ENCODE measurements at places on chromosomes 2 and 18. TPM values are rescaled to one million over a fixed set of nuclear protein-coding genes. Genes with fewer than 3 reads are reported as not detected.

GRCh38 chr2:80154231-80154915 lies 150.2 kb downstream of the LRRTM1 start:
- H3K4me1 ChIP-seq, result no peaks in the 10 kb centered on the region
- no peak overlapping the region for H3K4me3 ChIP-seq
- no peak for DNase-seq
- H3K27ac ChIP-seq, result no peak overlapping the region
- H3K27me3 ChIP-seq, result no peaks in the 10 kb centered on the region

- no peaks in the 10 kb centered on the region for H3K27me3 ChIP-seq
- peaks cover 10% of the 10 kb centered on the region for H3K36me3 ChIP-seq
- peaks cover 54% of the 10 kb centered on the region for H3K4me1 ChIP-seq
- peak within 1 kb of the TSS; percentile 96 for H3K27ac ChIP-seq
- DNase-seq, result no peak
Measured at GRCh38 chr2:121649149-121649595, at the start of gene CLASP1. CLASP1 (minus strand) TSS chr2:121649462; CDS start chr2:121605895, 43,567 bp downstream.

- H3K27me3 ChIP-seq, result no peaks in the 10 kb centered on the region
- H3K27ac ChIP-seq, result peak overlapping the region; percentile 97
- peaks cover 27% of the 10 kb centered on the region for H3K4me1 ChIP-seq
- DNase-seq, result peak; percentile 87
Measured at GRCh38 chr2:29115797-29116781, 874 bp downstream of the CLIP4 start.

DNA sequence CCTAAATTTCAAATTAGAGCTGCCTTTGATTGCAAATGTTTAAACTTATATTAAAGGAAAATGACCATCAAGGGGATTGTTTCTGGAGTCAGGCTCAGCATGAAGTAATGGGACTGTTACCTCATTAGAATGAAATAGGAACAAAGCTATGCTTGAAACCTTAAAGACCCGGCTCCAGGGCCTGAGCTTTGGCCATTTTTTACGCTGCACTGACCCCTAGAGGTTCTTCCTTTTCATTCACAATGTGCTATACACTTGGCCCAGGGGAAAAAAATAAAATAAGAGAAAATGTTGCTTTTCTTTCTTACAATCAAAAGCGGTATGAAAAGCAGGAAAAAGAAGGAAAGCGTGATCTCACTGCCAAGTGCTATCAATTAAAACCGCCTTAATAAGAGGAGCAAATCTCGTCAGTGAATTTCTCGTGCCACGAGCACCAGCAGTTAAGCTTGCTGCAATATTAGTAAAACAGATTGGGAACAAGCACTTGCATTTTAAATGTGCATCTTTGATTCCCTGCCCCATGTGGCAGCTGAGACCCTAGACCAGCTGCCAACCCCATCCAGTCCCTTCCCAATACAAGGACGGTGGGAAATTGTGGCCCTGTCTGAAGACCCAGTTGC lies 96.6 kb downstream of the MBD2 start:
- H3K4me1 ChIP-seq, result peaks cover 7% of the 10 kb centered on the region
- H3K36me3 ChIP-seq, result no peaks in the 10 kb centered on the region
- no peak for DNase-seq
- no peak overlapping the region for H3K4me3 ChIP-seq

GRCh38 chr2:181680055-181680936 lies at the start of gene NEUROD1:
NEUROD1 (minus strand) TSS chr2:181680517; CDS start chr2:181678860, 1,657 bp downstream.
- peaks cover 36% of the 10 kb centered on the region for H3K4me1 ChIP-seq
- H3K27me3 ChIP-seq, result peaks cover 55% of the 10 kb centered on the region
- H3K4me3 ChIP-seq, result peak within 1 kb of the TSS; percentile 26
- H3K36me3 ChIP-seq, result peaks cover 19% of the 10 kb centered on the region

Gene FTCDNL1
- 0.48 TPM for total RNA-seq

DNA sequence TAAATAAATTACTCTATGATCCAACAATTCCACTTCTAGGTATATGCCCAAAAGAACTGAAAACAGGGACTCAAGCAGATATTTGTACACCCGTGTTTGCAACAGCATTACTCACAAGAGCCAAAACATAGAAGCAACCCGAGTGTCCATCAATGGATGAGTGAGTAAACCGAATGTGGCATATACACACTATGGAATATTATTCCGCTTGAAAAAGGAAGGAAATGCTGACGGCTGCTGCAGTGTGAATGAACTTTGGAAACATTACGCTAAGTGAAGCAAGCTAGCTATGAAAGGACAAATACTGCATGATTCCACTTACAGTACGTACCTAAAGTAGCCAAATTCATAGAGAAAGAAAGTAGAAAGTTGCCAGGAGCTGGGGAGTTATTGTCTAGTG lies 32.2 kb downstream of the MREG start:
- DNase-seq, result no peak
- no peak overlapping the region for H3K4me3 ChIP-seq
- H3K27me3 ChIP-seq, result no peaks in the 10 kb centered on the region
- peaks cover 8% of the 10 kb centered on the region for H3K36me3 ChIP-seq
- H3K27ac ChIP-seq, result no peak overlapping the region

- no peak overlapping the region for H3K4me3 ChIP-seq
- H3K36me3 ChIP-seq, result peaks cover 5% of the 10 kb centered on the region
- no peak overlapping the region for H3K27ac ChIP-seq
- H3K4me1 ChIP-seq, result no peaks in the 10 kb centered on the region
Measured at GRCh38 chr2:210873631-210874030, 317.2 kb downstream of the CPS1 start.

DNA sequence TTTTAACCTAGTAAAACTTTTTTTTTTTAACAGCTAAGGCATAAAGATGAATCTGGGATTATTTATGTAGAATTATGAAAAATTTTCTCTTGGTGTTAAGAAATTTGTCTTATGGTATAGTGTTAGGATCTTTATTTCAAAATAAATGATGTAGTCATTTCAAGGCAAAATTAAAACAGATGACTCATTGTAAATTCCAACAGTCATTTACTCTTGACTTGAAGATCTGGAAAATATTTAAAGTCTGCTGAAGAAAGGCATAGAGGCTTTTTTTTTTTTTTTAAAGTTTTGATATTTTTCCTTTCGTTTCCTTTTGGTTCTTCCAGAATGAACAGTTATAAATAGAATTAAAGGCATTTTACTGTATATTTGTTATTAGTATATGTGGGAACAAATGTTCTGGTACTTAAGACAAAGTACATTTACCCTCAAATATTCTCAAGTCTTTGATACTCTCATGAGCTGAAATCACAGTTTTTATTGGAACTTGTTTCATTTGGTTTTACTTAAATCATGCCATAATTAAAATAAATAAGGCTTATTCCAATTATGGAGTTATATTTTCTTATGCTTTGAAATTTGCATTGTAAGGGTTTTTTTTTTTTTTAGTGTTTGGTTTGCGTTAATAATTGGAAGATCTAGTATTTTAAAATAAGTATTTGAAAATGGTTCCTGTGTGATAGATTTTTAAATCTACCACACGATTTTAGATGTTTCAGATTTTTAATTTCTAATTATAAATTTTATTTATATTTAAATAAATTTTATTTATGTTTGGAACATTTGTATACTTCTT lies 29.9 kb downstream of the GLS start:
- no peak overlapping the region for H3K4me3 ChIP-seq
- H3K27me3 ChIP-seq, result no peaks in the 10 kb centered on the region
- peaks cover 16% of the 10 kb centered on the region for H3K36me3 ChIP-seq
- DNase-seq, result no peak
- H3K27ac ChIP-seq, result no peak overlapping the region
- peaks cover 20% of the 10 kb centered on the region for H3K4me1 ChIP-seq

- H3K27me3 ChIP-seq, result no peaks in the 10 kb centered on the region
- H3K36me3 ChIP-seq, result no peaks in the 10 kb centered on the region
- DNase-seq, result no peak
Measured at GRCh38 chr2:207952564-207953345, 72.6 kb downstream of the PLEKHM3 start.

- peaks cover 35% of the 10 kb centered on the region for H3K36me3 ChIP-seq
- H3K4me3 ChIP-seq, result peak overlapping the region; percentile 96
- peaks cover 77% of the 10 kb centered on the region for H3K4me1 ChIP-seq
- no peak for DNase-seq
Measured at GRCh38 chr18:63316612-63317555, 2.7 kb downstream of the BCL2 start.

Gene RAB27B
- 1.6 TPM for total RNA-seq

Gene SOX11
- total RNA-seq, result not detected

- DNase-seq, result no peak
- H3K27me3 ChIP-seq, result no peaks in the 10 kb centered on the region
- peaks cover 5% of the 10 kb centered on the region for H3K36me3 ChIP-seq
- no peak overlapping the region for H3K4me3 ChIP-seq
- H3K27ac ChIP-seq, result no peak overlapping the region
- no peaks in the 10 kb centered on the region for H3K4me1 ChIP-seq
Measured at GRCh38 chr18:30860741-30861140, 181.8 kb downstream of the DSC3 start.

- H3K27me3 ChIP-seq, result no peaks in the 10 kb centered on the region
- no peak overlapping the region for H3K27ac ChIP-seq
- no peaks in the 10 kb centered on the region for H3K36me3 ChIP-seq
- H3K4me3 ChIP-seq, result no peak overlapping the region
- DNase-seq, result no peak
- H3K4me1 ChIP-seq, result peaks cover 6% of the 10 kb centered on the region
Measured at GRCh38 chr2:17646838-17647701, 106.5 kb downstream of the SMC6 start.

DNA sequence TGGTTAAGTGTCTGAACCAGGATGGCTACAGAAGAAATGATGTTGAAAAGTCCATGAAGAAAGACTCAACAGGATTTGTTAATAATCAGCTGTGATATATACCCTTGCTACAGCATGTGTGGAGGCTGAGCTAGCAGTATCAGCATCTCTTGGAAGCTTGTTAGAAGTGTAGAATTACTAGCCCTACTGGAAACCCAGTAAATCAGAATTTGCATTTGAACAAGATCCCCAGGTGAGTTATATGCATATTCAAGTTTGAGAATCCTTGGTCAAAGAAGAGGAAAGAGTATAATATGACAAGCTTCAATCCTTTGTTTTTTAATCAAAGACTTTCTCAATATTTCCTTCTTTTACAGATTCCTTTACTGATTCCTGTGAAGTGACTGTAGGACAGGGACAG lies 109.0 kb upstream of the KCNJ3 start:
- H3K36me3 ChIP-seq, result no peaks in the 10 kb centered on the region
- H3K27ac ChIP-seq, result no peak overlapping the region
- H3K27me3 ChIP-seq, result no peaks in the 10 kb centered on the region
- DNase-seq, result no peak

DNA sequence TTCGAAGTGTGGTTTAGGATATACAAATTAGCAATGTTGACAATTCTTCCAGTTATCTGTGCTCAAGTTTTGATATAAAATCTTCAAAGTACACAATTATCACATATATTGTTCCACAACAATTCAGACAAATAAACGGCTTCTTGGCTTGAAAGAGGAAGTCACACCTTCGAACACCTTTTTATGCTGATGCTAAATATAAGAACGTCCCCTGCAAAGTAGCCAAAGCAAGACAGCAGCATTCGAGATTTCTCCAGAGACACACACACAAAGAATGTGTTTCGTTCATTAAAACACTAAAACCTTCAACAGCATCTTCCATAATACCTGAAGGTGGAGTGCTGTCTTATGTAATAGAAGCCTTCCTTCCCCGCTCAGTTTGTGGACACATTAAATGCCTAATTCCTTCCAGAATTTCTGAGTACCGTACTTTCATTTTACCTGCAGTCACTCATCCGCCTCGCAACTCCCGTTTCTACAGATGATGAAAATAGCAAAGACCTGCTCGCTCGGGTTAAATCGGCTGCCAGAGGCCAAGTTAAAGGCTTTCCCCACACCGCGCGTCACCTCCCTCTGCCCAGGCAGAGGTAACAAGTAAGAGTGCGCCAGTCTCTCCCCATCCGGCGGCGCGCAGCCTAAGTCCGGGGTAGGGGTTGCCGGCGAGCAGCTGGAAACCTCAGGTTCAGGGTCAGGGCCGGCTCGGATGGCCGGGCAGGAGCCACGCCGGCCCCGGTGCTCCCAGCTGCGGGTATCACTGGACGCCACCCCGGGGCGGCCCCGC lies 847 bp downstream of the SERPINE2 start:
- H3K4me1 ChIP-seq, result peaks cover 20% of the 10 kb centered on the region
- no peak overlapping the region for H3K27ac ChIP-seq
- H3K27me3 ChIP-seq, result peaks cover 34% of the 10 kb centered on the region
- H3K36me3 ChIP-seq, result no peaks in the 10 kb centered on the region
- DNase-seq, result no peak

Gene PID1
- total RNA-seq, result not detected

DNA sequence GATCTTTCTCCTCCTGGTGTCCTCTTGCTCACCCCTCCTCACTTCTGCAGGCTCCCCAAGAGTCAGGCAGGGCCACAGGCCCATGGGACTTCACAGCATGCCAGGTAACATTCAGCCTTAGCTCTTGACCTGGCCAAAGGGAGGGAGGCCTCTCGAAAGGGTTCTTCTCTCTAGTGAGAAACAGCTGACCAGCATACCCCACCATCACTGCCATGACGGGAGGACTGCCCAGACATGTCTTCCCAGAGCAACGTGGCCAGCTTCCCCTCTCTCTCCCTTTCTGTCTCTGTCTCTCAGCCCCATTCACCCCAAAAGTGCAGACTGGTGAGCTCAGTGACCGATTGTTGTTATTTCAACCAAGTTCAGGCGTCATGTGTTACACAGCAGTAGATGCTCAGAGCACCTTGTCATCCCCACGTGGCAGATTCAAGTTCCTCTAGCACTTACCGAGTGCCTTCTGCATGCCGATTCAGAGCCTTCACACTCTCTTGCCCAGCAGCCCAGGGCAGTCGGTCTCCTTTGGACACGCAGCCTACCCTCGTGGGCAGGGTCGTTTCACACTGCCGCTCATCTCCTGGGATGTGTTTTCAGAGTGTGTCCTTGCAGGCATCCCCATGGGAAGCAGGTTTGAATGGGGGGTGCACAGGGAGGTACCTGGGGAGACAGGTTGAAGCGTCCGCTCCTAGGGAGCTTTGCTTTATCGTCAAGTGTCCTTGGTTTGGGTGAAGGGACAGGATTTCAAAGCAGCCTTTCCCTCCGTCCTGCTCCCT lies 259.9 kb downstream of the NDUFA10 start:
- no peak overlapping the region for H3K4me3 ChIP-seq
- peaks cover 7% of the 10 kb centered on the region for H3K27me3 ChIP-seq
- DNase-seq, result no peak
- H3K36me3 ChIP-seq, result no peaks in the 10 kb centered on the region
